ENCODE measurements at places on chromosomes 4 and X.

DNA sequence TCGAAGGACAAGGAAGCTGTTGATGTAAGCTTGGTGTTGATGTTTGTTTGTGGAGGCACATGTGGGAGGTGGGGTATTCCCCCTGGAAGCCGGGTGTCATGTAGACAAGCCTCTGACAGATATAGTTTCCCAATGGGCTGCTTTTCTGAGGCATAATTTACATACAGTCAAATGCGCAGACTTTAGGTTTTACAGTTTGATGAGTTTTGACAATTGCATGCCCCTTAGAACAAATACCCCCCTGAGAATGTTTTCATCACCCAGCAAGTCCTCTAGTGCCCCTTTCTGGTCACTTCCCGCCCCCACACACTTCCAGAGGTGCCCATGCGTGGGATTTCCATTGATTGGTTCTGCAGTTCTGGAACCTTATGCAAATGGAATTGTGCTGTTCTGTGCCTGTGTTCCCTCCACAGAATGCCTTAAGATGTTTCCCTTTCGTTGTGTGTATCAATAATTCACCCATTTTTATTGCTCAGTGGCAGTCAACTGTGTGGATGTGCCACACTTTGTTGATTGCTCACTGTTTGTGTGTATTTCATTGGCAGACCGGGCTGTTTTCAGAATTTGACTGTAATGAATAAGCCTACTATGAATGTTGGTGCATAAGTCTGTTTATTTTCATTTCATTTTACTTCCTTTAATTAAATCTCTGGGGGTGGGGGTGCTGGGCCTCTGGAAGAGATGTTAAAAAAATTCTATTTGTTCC, 8.5 kb downstream of the EVC start:
- peak; percentile 46 for DNase-seq

- DNase-seq, result no peak
Measured at GRCh38 chr4:109730619-109731545, 1.0 kb upstream of the PLA2G12A start.

DNA sequence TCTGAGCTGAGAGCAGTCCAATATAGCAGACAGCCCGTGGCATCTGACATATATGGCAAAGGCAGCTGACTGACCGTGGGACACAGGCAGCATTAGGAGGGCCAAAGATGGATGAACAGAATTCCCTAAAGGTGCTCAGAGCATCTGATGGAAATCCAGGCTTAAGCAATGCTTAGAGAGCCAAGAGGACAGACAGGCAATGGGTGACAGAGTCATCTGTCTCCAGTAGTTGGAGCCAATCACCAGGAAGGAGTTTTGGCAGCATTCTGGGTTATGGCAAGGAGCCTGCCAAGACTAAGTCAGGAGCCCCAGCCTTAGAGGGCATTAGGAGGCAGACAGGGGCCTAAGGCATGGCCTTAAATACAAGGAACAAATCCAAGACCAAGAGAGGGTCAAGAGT, 153.3 kb upstream of the USP9X start:
- DNase-seq, result peak; percentile 4

DNA sequence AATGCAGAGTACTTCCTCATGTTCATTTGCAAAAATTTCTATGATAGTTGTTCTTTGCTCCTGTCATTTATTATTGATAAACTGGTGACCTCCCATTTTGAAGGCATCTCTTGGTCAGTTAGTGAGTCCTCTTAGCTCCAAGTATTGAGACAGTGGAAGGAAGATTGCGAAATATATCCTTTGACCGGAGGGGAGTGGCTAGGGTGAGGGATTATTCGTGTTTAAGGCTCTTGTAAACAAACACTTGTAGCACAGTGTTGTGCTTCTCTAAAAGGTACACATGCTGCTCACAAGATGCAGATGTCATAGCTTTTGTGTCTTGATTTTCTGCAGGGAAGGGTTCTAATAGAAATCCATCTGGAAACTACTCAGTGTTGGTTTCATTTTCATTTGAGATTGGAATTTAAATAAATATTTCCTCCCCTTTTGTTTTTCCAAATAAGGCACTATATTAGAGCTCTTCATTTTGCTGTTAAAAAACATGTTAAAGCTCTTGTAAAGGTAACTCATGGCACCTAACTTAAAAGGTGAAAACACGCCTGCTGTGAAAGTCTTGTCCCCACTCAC, 21.8 kb downstream of the TXLNG start:
- DNase-seq, result peak; percentile 59

GRCh38 chrX:118383120-118383519, 37.2 kb downstream of the WDR44 start:
- no peak for DNase-seq

- DNase-seq, result peak; percentile 64
Measured at GRCh38 chr4:38769857-38770256, 12.9 kb downstream of the TLR10 start.

DNA sequence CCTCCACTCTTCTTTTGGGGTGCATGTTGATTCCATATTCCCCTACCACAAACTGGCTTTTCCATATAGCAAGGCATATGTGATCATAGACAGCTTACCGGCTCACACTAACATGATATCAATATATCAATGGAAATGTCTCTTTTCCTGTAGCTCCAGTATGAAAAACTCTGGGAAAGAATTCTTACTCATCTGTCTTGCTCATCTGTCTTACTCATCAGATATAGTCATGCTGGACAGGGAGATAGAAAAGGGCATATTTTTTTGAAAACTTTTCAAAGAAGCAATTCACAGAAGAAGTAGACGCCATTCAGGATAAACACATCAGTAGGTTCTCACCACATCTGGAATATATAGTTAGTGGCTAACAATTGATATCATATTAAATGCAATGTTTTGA, 794.7 kb downstream of the RAB28 start:
- DNase-seq, result no peak

GRCh38 chrX:30340753-30341152, 31.6 kb upstream of the NR0B1 start:
- no peak for DNase-seq

DNA sequence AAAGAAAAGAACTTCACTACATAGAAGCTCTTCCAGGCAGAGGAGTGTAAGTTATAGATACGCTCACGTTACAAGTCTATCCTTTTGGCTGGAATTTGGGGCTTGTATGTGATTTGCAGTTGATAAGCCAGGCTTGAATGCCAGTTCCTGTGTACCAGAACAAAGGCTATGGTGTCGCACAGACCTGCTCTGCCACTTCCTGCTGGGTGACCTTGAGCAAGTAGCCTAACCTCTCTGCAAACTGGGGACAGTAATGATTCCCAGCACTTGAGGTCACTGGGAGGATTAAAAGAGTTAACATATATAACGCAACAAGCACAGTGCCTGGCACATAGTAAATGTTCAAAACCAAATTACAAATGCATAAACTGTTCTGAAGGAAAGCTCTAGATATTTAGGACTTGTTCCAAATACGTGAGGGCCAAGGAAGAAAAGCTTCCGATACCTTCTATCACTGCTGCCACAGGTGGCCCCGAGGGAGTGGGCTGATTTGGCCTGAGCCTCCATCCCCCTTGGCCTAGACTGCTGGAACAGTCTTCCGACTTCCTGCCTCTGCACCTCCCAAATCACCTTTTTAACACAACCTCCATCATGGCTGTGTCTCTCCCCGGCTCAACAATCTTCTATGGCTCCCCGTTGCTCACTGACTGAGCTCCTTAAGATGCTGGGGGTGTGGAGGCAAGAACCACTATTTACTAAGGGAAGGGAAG, 1.3 kb upstream of the SOWAHD start:
- DNase-seq, result no peak

- no peak for DNase-seq
Measured at GRCh38 chr4:147981305-147981704, 249.4 kb downstream of the ARHGAP10 start.

- DNase-seq, result no peak
Measured at GRCh38 chrX:23792861-23793553, 10.0 kb downstream of the SAT1 start.

GRCh38 chr4:67401902-67402301, 143.4 kb downstream of the CENPC start:
- DNase-seq, result no peak

DNA sequence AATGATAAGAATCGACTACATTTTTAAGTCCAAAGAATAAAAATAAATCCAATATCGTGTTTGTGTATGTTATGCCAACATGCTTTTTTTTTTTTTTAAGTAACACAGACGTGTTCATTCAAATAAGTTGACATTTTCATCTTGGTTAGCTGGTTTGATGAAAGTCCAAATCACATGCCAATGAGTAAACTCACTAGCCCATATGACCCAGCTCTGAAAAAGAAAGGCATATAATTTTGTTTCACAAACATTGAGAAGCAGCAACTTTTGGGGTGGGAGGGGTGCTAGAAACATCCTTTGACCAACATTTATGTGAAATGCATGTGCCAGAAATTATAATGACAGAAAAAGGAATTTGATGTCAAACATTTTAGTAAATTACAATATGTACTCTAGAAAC, 61.6 kb upstream of the SPP1 start:
- peak; percentile 81 for DNase-seq
